SJSA1 (cell line): ENCODE measurements at places on chromosomes 1 and 21. TPM values are rescaled to one million over a fixed set of nuclear protein-coding genes. Genes with fewer than 3 reads are reported as not detected.

DNA sequence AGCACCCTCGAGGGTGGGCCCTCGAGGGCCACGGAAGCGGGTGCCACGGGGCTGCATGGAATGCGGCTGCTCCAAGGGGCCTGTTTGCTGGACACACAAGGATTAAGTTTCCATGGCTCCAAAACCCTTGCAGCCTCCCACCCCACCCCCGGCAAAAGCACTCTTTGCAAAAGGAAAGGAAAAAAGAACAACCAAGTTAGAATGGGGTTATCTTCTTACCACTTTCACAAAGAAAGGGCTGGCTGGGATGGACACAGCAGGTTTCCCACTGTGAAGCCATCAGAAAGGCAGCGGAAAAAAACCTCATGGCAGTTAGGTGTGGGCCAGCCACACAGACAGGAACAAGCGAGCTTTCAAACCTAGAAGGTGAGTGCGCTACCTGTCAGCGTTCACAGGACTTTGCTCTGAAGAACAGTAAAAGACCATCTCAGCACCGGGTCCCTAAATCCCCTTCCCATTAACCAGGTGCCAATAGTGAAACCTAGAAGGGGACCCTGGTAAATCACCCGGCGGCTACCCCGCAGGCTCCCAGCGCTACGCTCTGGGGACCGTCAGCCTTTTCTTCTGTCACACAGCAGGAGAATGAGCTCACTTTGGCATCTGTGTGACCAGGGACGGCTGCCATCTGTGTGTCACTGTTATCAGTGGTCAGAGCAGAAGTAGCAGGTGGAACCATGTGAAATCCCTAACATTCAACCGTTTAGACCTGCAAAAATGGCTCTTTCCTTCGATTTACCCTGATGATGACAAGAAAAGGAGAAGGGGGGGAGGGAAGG lies 93.0 kb downstream of the SIM2 start:
- DNase-seq = no peak
- H3K4me3 ChIP-seq = no peak overlapping the region
- no peak overlapping the region for H3K27ac ChIP-seq
- H3K36me3 ChIP-seq = no peaks in the 10 kb centered on the region

Gene ROR1
- 14.8 and 19.7 TPM in 2 replicates for total RNA-seq

Gene OR2T6
- total RNA-seq = not detected in 2 replicates

Gene DYRK3
- 3.9 and 11.2 TPM in 2 replicates for total RNA-seq

DNA sequence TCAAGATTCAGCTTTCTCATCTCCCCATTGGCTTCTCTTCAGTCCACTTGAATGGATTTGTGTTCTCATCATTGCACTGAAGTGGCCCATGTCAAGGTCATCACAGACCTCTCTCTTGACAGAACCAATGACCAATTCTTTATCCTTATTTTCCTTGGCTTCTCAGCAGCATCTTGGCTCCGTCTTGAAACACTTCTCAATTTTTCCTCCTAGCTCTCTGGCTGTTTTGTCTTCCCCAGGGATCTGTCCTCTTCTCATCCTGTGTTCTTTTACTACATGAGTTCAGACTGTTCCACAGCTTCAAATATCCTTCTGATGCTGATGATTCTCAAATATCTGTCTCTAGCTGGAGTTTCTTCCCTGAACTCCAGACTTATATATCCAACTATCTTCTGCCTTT lies 78.6 kb downstream of the COLGALT2 start:
- DNase-seq = no peak
- no peak overlapping the region for H3K27ac ChIP-seq
- no peaks in the 10 kb centered on the region; the same call in 1 of the 2 replicates for H3K36me3 ChIP-seq
- no peaks in the 10 kb centered on the region for H3K27me3 ChIP-seq

DNA sequence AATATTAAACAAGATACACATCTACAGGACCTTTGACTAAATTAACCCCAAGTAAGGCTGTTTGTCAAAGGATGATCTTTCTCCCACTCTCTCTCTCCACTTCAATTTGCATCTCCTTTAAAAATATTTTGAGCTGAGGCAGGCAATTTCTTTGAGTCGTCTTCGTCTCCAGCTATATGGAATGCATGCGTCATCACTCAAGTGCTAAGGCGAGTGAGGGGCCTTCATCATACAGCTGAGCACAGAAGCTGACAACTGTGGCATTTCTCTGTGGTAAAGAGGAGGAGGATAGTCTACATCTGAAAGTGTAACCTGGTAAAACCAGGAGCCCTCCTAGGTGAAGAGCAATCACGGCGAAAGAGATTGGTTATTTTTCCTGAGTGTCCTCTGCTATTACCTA lies 7.6 kb downstream of the EPHX4 start:
- H3K4me3 ChIP-seq = no peak overlapping the region
- H3K27me3 ChIP-seq = no peaks in the 10 kb centered on the region
- no peaks in the 10 kb centered on the region for H3K36me3 ChIP-seq
- H3K4me1 ChIP-seq = no peaks in the 10 kb centered on the region
- no peak overlapping the region for H3K27ac ChIP-seq
- DNase-seq = no peak

Gene HTR6
- not detected in 2 replicates for total RNA-seq

- no peaks in the 10 kb centered on the region for H3K36me3 ChIP-seq
- H3K27me3 ChIP-seq = no peaks in the 10 kb centered on the region
- H3K4me3 ChIP-seq = no peak overlapping the region
- DNase-seq = no peak
- no peak overlapping the region for H3K27ac ChIP-seq
Measured at GRCh38 chr21:18549214-18549905, 145.8 kb upstream of the TMPRSS15 start.

Gene CCDC17
- 0.34 TPM in 1 of 2 replicates, not detected in the other for total RNA-seq

DNA sequence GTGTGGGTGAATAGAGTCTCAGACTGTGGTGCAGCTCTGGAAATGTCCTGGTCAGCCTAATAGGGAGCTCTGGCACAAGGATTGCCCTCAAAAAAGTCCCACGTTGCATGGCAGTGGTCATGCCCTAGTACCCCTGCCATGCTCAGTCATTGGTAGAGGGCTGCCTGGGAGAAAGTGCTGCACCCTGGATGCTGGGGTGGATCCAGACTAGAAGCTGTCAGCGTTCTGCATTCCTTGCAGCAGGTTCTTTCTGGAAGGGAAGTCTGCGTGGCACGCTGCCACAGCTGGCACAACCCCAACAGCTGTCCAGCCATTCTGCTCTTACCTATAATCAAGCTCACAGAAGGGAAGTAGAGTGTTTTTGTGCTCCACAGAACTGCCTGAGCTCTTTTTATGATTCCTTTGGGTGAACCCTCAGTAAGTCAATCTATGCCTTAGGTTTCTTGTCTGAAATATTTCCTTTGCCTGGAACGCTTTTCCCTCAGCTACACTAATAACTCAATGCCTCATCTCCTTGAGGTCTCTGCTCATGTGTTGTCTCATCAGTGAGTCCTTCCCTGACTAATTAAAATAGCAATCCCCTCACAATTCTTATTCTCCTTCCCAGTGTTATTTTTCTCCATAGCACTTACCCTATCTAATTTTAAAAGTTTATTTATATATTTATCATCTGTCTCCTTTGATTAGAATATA lies 61.5 kb upstream of the JAK1 start:
- H3K27me3 ChIP-seq = peaks cover 10% of the 10 kb centered on the region
- no peaks in the 10 kb centered on the region for H3K4me1 ChIP-seq
- no peak for DNase-seq
- no peaks in the 10 kb centered on the region for H3K36me3 ChIP-seq

DNA sequence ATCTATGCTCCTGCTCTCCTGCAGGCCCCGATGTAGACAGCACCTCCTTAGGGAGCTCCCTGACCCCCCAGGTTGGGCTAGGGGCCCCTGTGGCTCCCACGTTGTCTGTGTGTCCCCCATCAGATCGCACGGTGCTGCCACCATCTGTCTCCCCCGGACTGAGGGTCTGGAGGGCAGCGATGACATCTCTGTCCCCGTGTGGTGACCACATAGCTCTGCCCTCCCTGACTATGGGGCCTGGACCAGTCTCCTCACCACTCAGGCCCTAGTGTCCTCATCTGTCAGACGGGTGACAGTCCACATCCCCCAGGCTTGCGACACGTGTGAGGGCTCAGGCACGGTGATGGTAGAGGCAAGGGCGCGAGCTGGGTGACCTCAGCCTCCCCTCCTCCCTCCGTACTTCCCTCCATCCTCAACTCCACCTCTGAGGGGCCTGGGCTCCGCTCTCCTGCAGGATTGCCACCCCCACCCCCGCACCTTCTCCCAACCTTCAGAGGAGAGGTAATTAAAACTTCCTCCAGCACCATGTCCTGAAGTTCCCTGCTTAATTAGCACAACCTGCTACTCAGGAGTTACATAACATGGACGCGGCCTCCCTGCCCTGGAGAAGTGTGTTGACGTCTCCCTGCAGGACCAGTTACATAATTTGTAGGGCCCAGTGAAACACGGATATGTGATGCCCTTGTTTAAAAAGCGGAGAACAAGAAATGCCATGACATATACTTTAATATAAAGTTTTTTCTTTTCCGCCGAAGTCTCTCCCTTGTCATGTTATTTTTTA lies 288.2 kb downstream of the PTPRU start:
- H3K27ac ChIP-seq = no peak overlapping the region
- no peak overlapping the region for H3K4me3 ChIP-seq
- H3K36me3 ChIP-seq = no peaks in the 10 kb centered on the region
- H3K4me1 ChIP-seq = no peaks in the 10 kb centered on the region
- no peaks in the 10 kb centered on the region; the same call in none of the 2 replicates for H3K27me3 ChIP-seq

Gene TLCD4
- total RNA-seq = 0.60 and 2.5 TPM in 2 replicates

- H3K4me1 ChIP-seq = no peaks in the 10 kb centered on the region
- H3K36me3 ChIP-seq = peaks cover 67% of the 10 kb centered on the region
- H3K4me3 ChIP-seq = no peak overlapping the region
- no peaks in the 10 kb centered on the region for H3K27me3 ChIP-seq
Measured at GRCh38 chr1:150836129-150836773, 28.2 kb upstream of the CTSK start.

DNA sequence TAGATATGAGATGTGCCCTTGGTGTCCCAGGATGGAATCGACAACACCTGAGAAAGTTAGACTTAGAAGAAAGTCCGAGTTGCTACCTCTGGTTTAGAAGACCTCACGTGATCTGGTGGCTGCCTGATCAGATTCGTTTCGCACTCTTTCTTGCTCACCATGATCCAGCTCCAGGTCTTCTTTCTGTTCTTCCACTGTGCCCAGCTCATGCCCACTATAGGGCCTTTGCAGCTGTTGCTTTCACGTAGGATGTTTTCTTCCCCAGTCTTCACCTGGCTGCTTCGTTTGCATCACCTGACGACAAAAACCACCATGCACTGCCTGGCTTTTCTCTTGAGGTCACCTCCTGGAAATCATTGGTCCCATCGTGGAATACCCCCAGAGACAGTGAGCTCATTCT lies 311.1 kb downstream of the PRDM2 start:
- H3K4me3 ChIP-seq = no peak overlapping the region
- no peaks in the 10 kb centered on the region for H3K27me3 ChIP-seq
- DNase-seq = no peak
- no peaks in the 10 kb centered on the region for H3K4me1 ChIP-seq
- no peaks in the 10 kb centered on the region for H3K36me3 ChIP-seq
- H3K27ac ChIP-seq = no peak overlapping the region

Gene TENT5C
- total RNA-seq = 0.53 and 0.92 TPM in 2 replicates

Gene CLDN19
- not detected in 2 replicates for total RNA-seq

Gene LMOD1
- 6.4 and 8.1 TPM in 2 replicates for total RNA-seq

DNA sequence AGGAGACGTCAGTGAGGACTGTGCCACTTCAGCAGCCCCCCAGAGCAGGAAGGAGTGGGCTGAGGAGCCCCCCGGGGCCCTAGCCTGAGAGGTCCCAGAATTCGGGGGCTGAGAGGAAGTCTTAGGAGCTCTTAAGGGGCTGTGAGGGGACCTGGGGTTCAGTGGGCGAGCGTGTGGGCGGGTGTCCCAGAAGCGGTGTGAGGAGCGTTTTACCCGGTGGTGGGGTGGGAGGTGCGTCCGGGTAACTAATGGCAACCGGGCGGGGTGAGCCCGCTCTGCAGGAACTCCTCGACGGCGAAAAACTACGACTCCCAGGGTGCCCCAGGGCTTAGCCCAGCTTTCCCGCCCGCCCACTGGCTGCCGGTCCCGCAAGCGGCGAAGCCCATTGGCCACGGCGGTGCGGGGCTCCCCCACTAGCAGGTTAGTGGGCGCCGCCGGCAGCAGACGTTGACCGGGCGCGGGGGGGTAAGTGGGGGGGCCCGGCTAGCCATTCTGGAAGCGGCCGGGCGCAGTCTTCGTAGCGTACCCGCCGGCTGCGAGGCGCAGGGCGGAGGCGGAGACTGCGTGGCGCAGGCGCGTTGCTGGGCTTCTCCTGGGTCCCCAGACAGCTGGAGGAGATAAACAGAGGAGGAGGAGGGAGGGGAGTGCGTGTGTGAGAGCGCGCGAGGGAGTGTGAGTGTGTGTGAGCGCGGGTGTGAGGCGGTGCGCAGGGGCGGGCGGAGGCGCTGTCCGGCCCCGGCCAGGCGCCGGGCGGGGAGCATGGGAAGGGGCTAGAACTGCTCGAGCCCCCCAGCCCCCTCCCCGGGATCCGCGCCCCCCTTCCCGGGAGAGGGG lies at the start of gene WDTC1:
TSS of gene WDTC1 (plus strand) at position 584 of the 834 bp plus-strand sequence. CDS start 26,423 bp downstream, outside the sequence.
- H3K27me3 ChIP-seq = no peaks in the 10 kb centered on the region
- peaks cover 12% of the 10 kb centered on the region for H3K4me1 ChIP-seq
- DNase-seq = peak; percentile 98
- no peaks in the 10 kb centered on the region for H3K36me3 ChIP-seq
- H3K4me3 ChIP-seq = peak within 1 kb of the TSS; percentile 46

Gene PTPN22
- total RNA-seq = 0.72 and 1.5 TPM in 2 replicates

Gene OR6N1
- not detected in 2 replicates for total RNA-seq

DNA sequence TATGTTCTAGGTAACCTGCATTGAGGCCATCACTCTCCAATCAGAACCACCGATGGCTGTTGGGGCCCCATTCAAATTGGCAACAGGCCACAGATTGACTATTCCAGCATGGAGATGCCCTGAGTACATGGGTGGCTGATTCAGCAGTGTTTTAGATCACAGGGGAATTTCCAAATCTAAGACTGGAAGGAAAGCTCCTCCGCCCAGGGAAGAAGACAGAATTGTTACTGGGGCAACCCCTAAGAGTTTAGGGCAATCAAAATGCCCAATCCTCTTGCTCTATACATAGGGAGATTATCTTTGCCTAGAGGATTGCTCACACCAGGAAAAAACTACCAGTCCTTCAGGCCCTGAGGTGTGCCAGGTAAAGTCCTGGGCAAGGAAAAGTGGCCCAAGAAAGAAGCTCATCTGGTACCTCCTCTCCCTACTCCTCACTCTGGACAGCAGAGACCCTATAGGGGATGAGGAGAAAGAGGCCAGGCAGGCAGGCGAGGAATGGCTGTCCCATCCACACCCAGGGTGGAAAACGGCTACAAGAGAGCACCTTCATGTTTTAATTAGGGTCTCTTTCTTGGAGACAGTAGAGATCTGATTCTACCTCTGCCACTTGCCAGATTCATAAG lies 5.8 kb downstream of the S100A8 start:
- H3K27ac ChIP-seq = no peak overlapping the region
- H3K4me1 ChIP-seq = no peaks in the 10 kb centered on the region
- DNase-seq = no peak

GRCh38 chr1:231206856-231207255 lies 34.2 kb upstream of the GNPAT start:
- no peaks in the 10 kb centered on the region for H3K36me3 ChIP-seq
- DNase-seq = no peak
- H3K27me3 ChIP-seq = no peaks in the 10 kb centered on the region
- no peak overlapping the region for H3K4me3 ChIP-seq
